CD4-positive, alpha-beta T cell treated with Interleukin-6 for 4 hours (primary cell): ENCODE measurements at places on chromosomes 3 and 15.

- DNase-seq: no peak
Measured at GRCh38 chr15:47439146-47440111, 277.9 kb upstream of the SEMA6D start.

DNA sequence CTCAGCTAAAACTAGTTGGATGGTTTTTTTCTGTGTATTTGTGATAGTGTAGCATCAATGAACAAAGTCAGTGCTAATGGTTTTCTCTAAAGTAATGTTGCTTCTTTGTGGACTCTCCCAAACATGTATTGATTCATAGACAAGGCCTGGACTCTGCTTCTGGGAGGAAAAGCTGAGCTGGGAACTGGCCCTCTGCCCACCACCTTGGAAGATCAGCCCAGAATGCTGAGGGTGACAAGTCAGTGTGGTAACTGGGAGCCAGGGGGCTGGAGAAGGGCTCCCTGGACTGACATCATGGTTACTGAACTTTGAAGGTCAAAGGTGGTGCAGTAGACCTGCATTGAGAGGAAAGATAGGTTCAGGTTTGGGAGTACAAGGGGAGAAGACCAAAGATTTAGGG lies 3.0 kb downstream of the ARHGAP31 start:
- DNase-seq: no peak

GRCh38 chr15:51108933-51109550 lies 14.3 kb upstream of the TNFAIP8L3 start:
- DNase-seq: no peak

DNA sequence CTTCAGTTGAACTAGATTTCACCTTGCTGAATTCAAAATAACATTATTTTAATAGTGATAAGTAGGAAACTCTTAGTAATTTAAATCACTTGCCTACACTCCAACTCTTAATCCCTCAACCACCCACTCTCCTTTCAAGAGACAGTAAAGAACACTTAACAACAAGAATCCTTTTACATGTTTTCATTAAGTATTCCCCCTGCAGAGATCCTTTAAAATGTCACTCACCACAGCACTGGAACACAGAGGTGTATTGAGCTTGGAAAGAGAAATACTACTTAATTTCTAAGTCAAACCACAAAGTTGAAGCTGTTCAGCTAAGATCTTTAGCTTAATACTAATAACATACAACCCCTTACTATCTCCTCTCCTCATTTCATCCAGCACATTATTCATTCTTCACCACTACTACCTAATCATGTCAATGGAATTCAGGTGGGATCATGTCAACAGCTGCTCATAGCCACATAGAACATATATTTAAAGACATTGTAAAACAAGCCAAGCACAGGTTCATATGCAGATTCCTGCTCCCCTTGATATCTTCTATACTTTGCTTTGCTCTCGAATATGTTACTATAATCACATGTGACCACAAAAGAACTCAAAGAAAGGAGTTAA lies 40.5 kb downstream of the IMPG2 start:
- no peak for DNase-seq

DNA sequence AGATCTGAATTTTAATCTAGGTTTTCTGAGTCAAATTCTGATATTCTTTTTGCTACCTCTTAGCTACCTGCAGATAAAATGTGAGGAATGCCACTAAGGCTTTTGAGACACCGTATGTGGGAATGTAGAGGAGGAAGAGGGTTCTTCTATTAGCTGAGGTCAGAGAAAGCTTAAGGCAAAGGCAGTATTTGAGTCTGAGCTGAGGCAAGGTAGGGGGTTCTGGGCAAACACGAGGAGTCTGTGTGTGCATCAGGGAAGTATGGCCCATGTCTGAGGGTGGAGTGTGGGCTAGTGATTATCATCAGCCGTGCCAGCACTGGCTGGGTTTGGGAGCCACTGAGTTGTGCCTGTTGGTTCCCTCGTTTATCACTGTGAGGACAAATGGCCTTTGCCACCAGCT lies 181.1 kb downstream of the SOX2 start:
- DNase-seq: no peak

DNA sequence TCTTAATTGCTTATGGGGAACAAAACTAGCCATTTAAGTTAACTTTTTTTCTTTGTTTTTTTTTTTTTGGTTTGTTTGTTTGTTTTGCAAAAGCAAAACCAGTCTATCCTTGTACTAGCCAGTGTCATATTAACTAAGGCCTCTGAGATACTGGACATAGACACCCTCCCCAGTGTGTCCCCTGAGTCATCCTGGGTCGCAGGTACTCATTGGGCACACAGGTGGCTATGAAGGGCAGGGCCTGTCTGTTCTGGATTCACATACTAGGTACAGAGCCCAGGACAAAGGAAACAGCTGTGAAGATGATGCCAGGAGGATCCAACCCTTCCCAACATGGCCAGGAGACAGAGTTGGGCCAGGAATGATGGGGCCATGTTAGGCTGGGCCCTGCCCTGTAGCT lies 318.1 kb downstream of the THSD4 start:
- DNase-seq: no peak

- DNase-seq: no peak
Measured at GRCh38 chr3:179512378-179512777, 50.3 kb upstream of the ACTL6A start.

DNA sequence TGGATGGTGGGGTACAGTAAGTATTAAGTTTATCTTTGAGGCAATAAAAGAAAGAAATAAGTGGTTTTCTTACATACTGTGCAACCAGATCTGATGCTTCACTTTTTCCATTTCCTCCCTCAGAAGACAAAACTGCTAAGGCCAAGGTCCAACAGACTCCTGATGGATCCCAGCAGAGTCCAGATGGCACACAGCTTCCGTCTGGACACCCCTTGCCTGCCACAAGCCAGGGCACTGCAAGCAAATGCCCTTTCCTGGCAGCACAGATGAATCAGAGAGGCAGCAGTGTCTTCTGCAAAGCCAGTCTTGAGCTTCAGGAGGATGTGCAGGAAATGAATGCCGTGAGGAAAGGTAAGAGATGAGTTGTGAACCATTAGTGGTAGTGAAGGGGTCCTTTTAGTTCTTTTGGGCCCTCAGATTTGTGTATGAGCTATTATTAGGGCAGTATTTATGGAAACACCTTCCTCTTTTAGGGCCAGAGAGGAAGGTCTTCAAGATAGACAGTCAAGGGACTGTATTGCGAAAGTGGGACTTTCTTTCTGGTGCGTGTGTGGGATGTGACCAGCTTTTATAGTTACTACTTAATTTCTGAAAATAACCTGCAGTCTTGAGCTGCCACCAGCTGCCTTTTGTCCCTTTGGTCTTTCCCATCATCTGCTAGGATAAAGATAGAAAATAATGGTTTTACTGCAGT lies 4.6 kb downstream of the ALAS1 start:
- DNase-seq: no peak

DNA sequence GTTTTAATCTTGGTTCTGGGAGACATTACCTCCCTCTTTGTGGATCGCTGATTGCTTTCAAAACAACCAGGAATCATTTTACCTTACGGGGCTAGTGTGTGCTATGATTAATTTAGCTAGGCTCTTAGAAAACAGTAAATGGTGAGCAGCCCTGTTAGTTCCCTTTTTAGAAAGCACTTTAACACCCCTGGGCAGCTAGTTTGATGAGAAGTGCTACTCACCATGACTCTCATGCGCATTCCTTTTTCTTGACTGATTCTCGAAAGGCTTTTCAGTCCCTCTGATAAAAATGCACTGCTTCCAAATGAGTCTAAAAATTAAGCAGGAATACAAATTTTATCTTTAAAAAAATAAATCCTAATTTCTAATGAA lies 75.3 kb upstream of the LEKR1 start:
- DNase-seq: no peak

- no peak for DNase-seq
Measured at GRCh38 chr3:11009898-11010297, 17.4 kb downstream of the SLC6A1 start.
